Activated naive CD8-positive, alpha-beta T cell treated with anti-CD3 and anti-CD28 coated beads for 36 hours (primary cell): ENCODE measurements at places on chromosomes 3 and 15. TPM values are rescaled to one million over a fixed set of nuclear protein-coding genes. Genes with fewer than 3 reads are reported as not detected.

- DNase-seq: peak; percentile 67
These were observed 853 bp downstream of the TEX264 start for GRCh38 chr3:51671734-51672475.

- DNase-seq: no peak
These were observed 438.5 kb upstream of the RGMA start for GRCh38 chr15:93527374-93528050.

GRCh38 chr3:18758047-18758704 lies 333.0 kb upstream of the SATB1 start:
- no peak for DNase-seq

DNA sequence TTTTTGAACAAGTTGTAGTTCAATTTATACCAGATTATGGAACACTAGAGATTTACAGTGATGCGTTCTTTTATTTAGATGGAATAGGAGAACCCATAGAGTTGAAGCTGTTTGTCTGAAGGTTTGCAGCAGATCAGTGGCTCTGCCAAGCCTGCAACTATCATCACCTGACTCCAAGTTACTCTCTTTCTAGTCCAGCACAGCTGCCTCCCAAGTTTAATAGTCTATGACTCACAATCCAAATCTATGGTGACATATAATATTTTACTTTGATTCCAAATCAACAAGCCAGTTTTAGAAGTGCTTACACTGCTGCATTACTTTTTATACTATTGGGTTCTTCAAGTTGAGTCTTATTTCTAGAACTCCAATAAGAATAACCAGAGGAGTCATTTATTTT lies 400.4 kb downstream of the LPP start:
- no peak for DNase-seq

DNA sequence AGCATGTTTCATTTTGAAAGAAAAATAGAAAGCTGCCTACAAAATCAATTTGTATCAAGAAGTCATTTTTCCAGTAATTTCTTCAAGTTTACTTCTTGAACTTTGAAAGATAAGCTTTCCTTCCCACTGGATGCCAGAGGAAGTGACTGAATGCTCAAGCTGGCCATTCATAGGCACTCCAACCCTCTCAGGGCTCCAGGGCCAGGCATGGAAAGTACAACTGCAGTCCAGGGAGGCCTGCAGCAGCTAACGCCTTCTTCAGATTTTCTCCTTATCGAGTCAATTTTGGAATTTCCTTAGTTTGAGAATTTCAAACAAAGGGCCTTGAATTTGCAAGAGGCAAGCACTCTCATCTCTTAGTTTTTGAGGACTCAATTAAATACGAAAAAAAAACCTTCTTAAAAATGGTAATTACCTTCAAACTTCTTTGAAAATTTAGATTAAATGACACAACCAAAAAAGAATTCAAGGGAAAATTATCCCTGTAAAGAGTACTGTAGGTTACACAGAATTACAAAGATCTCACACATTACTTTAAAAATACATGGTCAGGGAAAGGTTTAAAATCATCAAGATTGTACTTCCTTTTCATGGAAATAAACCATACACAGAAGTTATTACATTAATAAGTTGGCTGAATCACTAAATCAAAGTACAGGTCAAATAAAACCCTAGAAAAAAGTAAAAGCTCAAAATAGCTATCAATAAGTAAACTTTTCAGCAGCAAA lies 2.5 kb downstream of the UBP1 start:
- no peak for DNase-seq

DNA sequence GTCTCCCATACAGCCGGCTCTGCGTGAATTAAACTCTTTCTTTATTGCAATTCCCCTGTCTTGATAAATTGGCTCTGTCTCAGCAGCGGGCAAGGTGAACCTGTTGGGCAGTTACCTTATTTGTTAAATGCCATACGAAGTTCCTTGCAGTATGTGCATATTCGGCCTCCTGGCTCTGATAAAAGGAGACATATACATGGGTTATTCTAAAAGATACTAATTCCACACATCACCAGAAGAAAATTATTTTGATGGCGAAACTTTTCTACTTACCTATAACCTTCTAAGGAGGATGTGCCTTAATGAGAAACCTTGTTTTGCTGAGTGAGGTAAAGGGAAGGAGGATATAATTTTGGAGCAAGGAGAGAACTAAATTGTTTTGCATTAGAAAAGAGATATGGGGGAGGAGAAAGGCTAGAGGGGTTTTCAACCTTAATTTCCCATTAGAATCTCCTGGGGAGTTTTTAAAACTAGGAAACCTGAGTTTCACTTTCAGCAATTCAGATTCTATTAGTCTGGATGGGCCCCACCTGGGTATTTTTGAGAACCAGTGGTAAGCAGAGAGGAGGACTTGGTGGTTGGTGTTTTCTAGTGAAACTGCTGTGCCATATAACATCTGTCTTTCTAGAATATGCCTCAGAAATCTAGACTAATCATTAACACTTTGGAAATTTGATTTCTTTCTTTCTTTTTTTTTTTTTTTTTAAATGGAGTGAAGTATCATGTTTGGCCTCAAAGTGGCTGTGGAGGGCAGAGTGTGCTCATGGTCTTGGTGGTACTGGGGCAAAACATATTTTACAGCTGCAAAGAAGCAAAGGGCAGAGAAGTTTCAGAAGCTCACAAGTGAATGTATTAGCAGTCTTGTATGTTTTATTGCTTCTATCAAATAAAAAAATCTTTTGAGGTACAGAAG lies 23.0 kb downstream of the NANOGP8 start:
- no peak for DNase-seq

- DNase-seq: no peak
These were observed 136.8 kb upstream of the ANKRD28 start for GRCh38 chr3:15934389-15935195.

DNA sequence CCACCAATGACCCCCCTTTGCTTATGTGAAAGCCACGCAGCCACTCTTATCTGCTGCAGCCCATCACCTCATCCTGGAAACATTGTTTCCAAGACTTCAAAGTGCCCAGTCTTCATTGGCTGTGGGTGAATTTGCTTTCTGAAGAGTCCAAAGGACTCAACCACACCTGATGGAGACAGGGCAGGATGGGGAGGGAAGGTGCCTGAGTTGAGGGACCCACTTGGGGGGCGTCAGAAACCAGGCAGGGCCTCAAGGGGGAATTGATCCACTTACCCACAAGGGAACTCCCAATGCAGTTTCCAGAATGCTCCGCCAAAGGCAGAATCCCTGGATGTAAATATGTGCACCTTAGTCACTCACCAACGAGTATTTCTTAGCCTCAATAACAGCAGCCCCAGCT lies 147.9 kb upstream of the ATP2B2 start:
- no peak for DNase-seq

DNA sequence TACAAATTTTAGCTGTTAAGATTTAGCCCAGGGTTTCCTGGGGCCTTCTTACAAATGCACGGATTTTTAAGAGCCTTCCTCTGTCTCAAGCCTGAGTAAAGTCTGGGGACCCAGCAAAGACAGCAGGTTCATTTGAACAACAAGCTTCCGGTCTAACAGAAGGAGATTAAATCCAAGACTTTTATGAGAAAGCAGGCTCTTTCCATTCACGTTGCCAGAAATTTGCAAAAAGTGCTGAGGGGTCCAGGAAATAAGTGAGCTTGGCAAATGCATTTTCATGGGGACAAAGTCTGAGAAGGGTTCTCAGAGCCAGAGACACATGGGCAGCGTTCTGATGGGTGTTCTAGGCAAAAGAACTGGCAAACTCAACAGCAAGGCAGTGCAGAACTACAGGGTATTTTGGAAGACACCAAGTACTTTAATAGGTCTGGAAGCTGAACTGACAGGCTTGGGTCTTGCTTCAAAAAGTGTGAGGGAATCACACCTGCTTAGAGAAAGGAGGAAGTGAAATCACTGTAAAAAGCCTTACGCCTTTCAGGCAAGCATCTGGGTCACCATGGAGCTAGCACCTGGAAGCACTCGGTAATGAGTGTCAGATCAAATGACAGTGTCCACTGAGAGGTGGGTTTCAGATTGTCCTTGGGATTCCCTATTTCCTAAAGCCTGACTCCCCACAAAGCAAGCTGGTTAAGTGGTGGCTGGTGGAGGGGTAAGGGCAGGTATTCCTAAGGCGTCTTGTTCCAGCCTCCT lies 115.8 kb upstream of the ARHGEF3 start:
- no peak for DNase-seq

DNA sequence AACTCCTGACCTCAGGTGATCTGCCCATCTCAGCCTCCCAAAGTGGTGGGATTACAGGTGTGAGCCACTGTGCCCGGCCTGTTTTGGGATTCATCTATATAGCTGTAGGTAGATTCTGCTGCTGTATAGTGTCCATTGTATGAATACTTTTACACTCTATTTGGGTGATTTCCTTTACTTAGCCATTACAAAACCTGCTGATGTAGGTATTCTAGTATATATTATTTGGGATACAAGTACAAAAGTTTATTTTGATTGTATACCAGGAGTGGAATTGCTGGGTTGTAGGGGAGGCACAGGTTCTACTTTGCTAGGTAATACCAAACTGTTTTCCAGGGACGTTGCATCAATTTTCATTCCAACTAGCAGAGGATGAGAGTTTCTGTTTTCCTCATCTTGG lies 9.5 kb upstream of the OXSR1 start:
- DNase-seq: no peak

GRCh38 chr3:16189201-16189600 lies 14.7 kb downstream of the GALNT15 start:
- DNase-seq: no peak

DNA sequence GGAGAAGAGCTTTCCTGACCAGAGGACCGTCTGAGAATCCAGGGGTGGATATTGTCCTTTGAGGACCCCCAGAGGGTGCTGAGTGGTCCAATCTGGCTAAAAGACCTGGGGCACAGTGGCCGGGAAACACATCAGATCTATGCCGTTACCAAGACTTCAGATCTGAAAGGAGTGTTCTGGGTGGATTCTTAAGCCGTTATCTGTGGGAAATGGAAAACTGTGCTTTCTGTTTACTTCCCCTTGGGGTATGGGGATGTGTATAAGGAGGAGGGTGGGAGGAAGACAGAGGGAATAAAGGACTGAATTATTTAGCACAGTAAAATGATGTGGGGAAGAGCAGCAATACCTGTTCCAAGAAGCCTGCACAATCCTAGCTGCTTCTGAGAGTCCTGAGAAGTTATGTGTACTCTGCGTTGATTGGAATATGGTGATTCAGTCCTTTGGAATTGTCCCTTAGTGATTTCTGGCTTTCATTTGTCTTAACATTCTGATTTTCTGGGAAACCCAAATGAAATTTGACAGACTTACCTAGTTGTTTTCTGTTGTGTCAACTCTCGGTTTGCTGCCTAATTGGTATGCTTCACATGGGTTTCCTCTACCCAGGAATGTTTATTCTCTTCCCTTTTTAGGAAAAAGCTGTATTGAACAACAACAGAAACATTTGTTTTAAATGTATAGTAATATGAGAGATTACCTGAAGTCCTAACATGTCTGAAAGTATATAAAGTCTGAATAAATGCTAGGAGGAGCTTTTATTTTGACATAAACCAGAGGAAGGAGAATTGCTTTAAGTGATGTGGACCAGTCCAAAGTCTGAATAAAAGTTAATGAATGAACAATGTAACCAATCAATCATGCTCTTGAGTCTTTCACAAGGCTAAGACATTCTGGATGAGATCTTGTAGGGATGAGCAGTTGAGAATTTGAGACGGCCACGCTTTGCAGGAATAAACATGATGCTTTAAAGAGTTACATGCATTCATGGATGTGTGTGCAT lies 427.1 kb upstream of the C2CD4B start:
- no peak for DNase-seq

GRCh38 chr3:168091302-168091858 lies 4.3 kb downstream of the GOLIM4 start:
- no peak for DNase-seq

DNA sequence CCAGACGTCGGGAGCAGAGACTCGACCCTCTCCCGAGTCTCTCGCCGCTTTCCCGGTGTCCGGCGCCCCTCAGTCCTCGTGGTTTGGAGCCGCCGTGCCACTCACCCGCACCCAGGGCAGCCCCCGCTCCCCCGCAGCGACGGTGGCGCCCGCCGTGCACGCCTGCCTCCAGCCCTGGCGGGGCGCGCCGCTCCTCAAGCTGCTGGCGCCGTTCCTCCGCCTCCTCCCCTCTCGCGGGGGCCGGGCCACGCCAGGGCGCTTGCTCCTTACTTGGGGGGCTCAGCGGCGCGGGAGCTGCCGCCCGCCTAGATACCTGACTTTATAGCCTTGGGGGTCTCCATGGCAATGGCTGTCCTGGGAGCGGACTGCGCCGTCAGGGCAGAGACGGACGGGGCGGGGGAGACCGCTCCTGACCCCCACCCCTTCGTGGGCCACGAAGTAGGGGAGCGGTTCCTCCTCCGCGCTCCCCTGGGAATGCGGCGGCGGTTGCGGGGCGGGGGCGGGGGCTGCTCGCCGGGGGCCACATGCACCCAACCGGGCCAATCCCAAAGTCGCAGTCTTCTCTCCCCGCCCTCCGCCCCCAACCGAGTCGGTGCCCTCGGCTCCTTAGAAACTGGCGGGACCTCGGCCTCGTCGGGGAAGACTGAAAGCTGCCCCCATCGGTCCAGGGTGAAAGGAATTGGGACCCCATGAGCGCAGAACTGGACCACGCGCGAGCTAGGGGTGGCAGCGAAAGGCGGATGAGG lies at the start of gene ANKRD63:
Gene ANKRD63, minus strand, starts transcription at position 196 of the 746 bp plus-strand sequence. CDS start 478 bp downstream, outside the sequence.
- DNase-seq: peak; percentile 53

DNA sequence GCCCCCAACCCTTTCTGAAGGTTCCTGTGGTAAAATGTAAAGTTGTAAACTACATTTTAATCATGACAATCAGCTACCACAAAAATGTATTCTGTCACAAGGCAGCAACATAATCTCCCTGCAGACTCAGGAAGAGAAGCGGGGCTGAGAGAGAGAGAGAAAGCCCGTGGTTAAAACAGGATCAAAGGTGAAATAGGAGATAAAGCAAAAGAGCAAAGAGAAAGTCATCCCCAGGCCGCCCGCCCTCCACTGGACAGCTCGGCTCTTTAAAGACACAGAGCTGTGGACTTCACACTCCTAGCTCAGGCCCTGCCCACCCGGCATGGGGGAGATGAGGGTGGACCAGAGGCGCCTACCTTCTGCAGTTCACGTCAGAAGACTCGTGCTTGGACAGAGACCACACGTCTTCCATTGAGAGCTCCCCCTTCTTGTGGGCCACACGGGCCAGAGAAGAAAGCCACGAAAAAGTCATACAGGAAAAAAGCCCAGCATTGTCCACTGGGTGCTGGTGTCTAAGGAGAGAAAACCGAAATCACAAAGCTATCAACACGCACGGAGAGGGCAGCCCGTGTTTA lies 29.4 kb downstream of the ABCC5 start:
- DNase-seq: no peak

The C3orf20 gene
- not detected for total RNA-seq

The SLCO2A1 gene
- 0.08 TPM for total RNA-seq

The CD200R1 gene
- 1.4 TPM for total RNA-seq

The NOX5 gene
- not detected for total RNA-seq

The MYRIP gene
- total RNA-seq: not detected

The TIPIN gene
- 78.4 TPM for total RNA-seq

The SPATA12 gene
- total RNA-seq: not detected

The BDH1 gene
- total RNA-seq: 71.0 TPM
